Mucosa of gallbladder (tissue), 1 donor: ENCODE measurements at places on chromosomes 4 and X. TPM values are rescaled to one million over a fixed set of nuclear protein-coding genes. Genes with fewer than 3 reads are reported as not detected.

GPAT3 gene
- total RNA-seq: 11.2 TPM

SHROOM4 gene
- total RNA-seq: 5.3 TPM

HERC5 gene
- total RNA-seq: 4.1 TPM

CABS1 gene
- not detected for total RNA-seq

MAGEA2B gene
- total RNA-seq: not detected

OTUD6A gene
- total RNA-seq: not detected

DUX4 gene
- not detected for total RNA-seq

RAB33A gene
- 1.2 TPM for total RNA-seq

SASH3 gene
- 13.6 TPM for total RNA-seq

HOPX gene
- 27.6 TPM for total RNA-seq

IL2RG gene
- total RNA-seq: 8.9 TPM
